ENCODE measurements at places on chromosomes 5 and 9. TPM values are rescaled to one million over a fixed set of nuclear protein-coding genes. Genes with fewer than 3 reads are reported as not detected.

FAM240B gene
- total RNA-seq = not detected

GRCh38 chr9:132585954-132586829 is 3.8 kb downstream of the BARHL1 start:
- H3K36me3 ChIP-seq = no peaks in the 10 kb centered on the region
- H3K27ac ChIP-seq = no peak overlapping the region
- H3K4me3 ChIP-seq = no peak overlapping the region

- H3K4me3 ChIP-seq = peak overlapping the region; percentile 93
- DNase-seq = no peak
- peaks cover 71% of the 10 kb centered on the region for H3K4me1 ChIP-seq
- H3K27me3 ChIP-seq = no peaks in the 10 kb centered on the region
Observed at GRCh38 chr5:179819296-179820126, 1.2 kb upstream of the SQSTM1 start.

NMUR2 gene
- not detected for total RNA-seq

DNA sequence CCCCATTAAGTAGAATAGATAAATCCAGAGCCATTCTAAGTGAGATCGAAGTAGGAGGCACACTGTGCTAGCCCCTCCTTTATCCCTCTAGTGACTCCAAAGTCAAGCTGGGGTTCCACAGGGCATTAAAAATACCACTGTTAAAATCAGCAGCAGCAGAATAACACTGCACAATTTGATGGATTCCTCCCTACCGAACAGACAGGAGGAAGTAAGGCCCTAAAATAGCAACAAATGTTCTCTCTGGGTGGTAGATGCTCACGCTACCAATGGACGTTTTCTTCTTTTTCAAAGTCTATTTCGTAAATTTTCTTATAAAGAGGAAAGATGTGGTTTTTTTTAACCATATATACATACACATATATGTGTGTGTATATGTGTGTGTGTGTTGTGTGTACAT is 54.4 kb downstream of the FBXW11 start:
- no peak overlapping the region for H3K4me3 ChIP-seq
- H3K27ac ChIP-seq = no peak overlapping the region
- H3K4me1 ChIP-seq = peaks cover 35% of the 10 kb centered on the region
- H3K27me3 ChIP-seq = no peaks in the 10 kb centered on the region
- no peak for DNase-seq

DNA sequence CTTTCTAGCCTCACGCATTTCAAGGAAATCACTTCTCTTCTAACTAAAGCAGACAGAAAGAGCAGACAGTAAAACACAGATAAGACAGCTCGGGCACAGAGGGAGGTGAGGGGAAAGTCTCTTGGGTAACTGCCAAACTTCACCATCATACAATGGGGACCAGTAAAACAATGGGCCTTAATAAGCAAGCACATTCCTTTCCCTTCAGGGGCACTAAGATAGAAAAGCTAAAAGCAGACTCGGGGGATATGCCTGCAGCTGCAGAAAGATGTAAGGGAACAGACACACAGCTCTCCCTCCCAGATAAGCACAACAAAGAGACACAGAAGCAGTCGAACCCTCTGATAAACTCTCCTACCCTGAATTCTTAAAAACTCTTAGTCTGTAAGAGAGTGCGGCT is 15.6 kb upstream of the CKS2 start:
- H3K27ac ChIP-seq = no peak overlapping the region
- DNase-seq = no peak
- H3K36me3 ChIP-seq = no peaks in the 10 kb centered on the region
- no peaks in the 10 kb centered on the region for H3K4me1 ChIP-seq
- H3K4me3 ChIP-seq = no peak overlapping the region

GRCh38 chr5:43078956-43079355 is 38.8 kb upstream of the ANXA2R start:
- peaks cover 25% of the 10 kb centered on the region for H3K36me3 ChIP-seq
- DNase-seq = no peak
- H3K27ac ChIP-seq = no peak overlapping the region
- no peaks in the 10 kb centered on the region for H3K4me1 ChIP-seq

CAMK2A gene
- 3.3 TPM for total RNA-seq

DNA sequence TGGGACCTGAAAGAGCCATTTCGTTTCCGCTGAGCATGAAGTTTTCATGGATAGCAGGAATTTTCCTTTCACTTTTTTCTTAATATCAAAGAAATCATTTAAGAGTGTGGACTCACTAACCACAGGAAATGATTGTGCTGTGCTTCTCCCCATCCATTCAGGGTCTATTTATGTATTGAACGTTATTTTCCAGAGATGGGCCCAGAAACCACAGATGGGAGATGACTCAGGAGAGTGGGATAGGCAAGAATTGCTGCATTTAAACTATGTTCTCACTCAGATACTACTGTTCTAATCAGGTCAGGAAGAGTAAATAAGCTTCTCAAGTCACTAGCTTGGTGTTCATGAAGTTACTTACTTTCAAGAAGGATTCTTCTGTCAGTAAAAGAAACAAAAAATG is 763.8 kb downstream of the DTWD2 start:
- no peaks in the 10 kb centered on the region for H3K36me3 ChIP-seq
- H3K4me1 ChIP-seq = no peaks in the 10 kb centered on the region
- no peak overlapping the region for H3K27ac ChIP-seq
- no peak overlapping the region for H3K4me3 ChIP-seq

SOX30 gene
- not detected for total RNA-seq

All from esophagus muscularis mucosa (tissue), 4 donors.